ENCODE measurements at places on chromosomes 12 and 14.

DNA sequence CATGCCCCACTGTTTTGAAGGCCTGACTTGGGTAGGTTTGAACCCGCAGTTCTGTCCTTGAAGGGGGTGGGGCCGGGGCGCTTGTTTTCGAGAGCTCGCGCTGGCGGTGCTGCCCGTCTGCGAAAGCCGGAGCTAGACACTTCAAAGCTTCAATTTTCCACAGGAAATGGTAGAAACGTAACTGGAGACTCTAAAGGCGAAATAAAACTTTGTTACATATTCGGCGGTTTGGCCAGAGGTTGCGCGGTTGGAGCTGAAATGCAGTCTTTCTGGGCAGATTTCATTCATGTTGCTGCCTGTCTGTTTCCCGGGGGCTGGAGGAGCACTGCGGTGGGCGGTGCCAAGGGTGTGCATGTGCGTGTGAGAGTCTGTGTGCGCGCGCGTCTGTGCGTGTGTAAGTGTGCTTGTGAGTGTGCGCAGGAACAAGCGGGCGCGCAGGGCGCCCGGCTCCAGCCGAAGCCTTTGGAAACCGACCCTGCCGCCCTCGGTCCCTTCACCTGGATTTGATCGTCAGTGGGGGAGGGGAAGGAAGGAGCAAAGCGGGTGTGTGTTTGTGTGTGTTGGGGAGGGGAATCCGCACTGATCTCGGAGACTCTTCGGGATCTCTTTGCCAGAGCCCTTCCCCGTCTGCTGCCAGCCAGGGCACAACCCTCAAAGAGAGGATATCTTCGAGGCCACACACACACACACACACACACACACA lies 227.7 kb upstream of the CRY1 start:
- peak; percentile 61 for DNase-seq

GRCh38 chr12:106001837-106002218 lies 136.9 kb downstream of the NUAK1 start:
- no peak for DNase-seq

DNA sequence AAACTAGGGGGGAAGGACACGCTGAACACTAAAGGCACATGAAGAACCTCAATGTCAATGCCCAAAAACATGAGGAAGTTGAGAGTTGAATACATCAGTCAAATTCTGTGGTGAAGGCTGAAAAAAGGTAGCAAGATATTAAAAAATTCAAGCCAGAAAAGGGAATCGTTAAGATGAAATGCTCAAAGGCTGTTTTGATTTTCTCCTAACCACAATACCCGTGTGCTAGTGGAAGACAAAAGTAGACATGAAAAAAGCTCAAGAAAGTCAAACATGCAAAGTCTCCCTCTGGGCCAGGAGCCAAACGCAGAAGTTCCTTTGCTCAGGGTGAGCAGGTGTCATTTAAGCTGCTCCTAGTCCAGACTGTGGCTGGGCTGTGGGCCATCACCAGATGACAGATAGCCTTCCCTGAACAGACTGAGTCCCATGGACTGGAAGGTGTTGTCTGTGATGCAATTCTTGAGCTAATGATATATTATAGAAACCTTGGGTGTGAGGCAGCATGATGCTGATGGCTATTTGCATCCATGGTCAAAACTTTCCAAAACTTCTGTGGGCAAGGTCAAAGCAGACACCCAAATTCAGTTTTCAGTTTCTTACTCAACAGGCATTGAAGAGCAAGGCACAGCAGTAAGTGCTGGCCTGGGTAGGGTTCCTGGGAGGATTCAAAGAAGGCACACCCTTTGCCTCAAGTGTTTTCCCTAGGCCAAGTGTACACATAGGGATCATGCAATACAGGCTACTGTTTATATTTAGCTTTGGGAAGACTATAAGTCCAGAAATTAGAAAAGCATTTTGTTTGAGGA lies 81.6 kb downstream of the MYRFL start:
- no peak for DNase-seq

DNA sequence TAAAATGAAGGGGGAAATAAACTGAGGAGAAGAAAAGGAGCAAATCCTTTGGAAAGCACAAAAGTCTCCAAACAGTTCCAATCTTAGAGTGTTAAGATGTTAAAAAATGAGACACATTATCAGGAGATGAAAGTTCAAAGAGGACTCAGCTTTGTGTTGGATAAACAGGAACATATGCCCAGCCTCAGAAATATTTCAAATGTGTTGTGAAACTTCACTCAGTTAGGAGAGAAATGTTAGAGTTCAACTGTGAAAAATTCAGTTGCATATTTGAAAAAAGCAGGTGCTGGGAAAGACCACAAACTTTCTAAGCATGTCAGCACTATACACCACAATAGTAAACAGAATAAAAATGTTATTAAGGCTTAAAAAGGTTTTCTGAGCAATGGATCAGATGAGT lies 136.8 kb upstream of the PRKD1 start:
- DNase-seq: no peak

DNA sequence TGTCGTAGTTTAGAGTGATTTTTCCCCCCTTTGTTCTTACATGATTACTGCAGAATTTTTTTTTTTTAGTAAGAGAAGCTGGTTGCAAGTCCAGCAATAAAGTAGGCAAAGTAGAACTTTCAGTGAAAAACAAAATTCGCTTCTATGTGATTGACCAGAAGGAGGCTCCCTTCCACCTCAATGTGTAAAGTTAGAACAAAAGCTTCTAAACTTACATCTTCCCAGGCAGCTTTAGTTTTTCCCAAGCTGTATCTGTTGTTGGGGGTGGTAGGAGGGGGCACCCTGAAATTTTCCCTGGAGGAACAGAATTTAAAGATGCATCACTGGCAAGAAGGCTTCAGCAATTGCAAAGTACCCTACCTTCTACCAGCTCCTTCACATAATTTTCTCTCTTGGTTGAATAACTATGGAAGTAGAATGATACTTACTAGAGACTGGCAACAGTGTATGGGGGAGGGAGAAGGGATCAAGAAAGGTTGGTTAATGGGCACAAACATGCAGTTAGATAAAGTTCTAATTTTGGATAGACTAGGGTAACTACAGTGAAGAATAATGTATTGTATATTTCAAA lies 87.3 kb upstream of the E2F7 start:
- DNase-seq: no peak

DNA sequence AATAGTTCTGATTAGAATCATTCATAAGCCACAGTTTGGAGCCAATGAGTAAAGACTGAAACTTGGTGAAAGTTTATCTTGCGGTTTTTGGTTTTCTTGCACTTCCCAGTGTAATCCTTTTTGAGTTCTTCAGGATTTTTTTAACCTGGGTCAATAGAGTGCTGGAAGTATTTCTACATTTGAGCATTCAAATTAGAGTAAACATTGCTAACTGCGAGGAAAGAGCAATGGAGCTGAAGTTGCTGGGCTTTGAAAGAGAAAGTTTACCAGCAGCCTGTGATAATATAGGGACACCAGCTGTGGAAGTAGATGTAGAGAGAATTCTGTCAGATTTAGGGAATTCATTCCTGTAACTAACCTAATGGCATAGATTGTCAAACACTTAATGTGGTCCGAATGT lies 30.3 kb downstream of the ANO6 start:
- DNase-seq: no peak

GRCh38 chr14:91867316-91867988 lies at the start of gene TC2N:
TSS of gene TC2N (minus strand) at chr14:91867536. CDS start at chr14:91813769, 53,767 bp downstream.
- DNase-seq: peak; percentile 80

- DNase-seq: no peak
Measured at GRCh38 chr12:93198086-93198485, 179.6 kb upstream of the NUDT4 start.

DNA sequence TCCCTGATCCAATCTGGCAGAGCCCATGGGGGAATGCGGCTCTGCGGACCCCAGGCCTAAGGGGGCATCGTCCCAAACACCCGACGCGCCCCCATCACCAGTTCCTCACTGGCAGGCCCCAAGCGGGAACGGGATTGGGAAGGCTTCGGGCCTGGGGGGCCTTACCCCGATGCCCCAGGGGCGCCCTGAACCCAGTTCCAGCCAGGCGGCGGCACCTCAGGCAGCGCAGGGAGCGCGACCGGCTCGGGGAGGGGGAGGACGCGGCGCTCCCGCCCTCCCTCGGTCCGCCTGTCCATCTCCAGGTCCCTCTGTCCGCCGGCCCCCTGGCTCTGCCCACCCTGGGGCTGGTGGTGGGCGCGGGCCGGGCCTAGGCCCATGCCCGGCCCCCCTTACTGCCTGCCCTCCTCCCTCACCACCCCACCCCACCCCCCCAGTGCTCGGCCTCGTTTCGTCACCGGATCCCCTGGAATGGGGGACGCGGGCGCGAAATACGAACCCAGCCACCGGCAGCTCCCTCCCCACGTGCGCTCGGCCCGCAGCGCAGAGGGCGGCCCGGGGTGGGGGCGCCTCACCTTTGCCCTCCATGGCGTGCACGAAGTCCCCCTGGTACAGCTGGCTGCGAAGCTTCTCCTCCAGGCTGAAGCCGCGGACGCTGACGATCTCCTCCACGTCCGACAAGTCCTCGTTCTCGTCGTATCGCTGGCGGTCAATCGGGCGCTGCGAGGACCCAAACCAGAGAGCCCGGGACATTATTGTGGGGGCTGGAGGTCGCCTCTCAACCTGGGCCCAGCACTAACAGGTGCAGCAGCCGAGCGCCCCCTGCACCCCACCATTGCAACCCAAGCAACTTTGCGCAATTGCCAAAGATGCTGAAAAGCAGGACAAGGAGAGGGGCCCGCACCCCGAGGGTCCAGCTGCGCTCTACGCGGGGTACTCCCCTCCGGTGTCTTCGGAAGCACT lies 2.3 kb downstream of the KDM2B start:
- DNase-seq: peak; percentile 50

- DNase-seq: no peak
Measured at GRCh38 chr14:69624136-69624535, 12.7 kb downstream of the SUSD6 start.

DNA sequence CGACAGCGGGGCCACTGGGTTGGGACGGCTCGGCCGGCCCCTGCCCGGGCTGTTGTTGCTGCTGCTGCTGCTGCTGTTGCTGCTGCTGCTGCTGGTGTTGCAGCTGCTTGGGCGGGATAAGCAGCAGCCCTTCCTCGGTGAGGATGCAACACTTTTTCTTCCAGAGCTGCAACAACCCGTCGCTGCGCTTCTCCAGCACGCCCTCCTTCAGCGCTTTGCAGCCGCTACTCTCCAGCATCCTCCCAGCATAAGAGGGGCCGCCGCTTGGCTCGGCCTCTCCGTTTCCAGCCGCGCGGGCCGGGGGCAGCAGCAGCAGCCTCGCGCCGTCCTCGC lies 529 bp downstream of the PHLDA1 start:
- DNase-seq: no peak

- DNase-seq: no peak
Measured at GRCh38 chr14:78240567-78240966, 70.4 kb downstream of the NRXN3 start.

GRCh38 chr14:85534458-85535293 lies 4.7 kb downstream of the FLRT2 start:
- DNase-seq: no peak

- no peak for DNase-seq
Measured at GRCh38 chr12:116143909-116144308, 133.6 kb downstream of the MED13L start.

DNA sequence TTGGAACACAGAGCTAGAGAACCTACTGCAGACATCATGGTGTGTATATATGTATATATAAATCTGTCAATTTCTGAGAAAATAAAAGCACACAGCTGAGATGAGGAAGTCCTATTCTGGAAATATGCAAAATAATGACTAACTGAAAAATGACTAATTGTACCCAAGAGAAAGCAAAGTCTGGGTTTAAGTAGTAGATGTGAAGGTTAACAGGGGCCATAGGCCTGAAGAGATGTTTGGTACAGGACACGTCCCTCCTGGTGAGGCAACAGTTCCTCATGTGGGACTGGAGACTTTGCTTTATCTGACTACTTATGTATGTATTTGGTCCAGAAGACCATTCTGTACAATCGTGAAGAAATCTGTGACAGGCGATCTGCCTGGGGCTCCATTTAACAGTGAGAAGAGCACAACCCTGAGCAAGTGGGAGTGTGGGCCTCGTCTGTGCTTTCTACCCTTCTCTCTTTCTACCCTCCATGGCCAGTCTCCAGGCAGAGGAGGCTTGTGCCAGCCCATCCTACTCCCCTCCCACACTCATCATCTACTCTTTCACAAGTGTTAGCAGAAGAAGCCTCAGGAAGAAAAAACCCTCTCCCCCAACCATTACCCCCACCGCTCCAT lies 67.5 kb downstream of the SLC41A2 start:
- DNase-seq: no peak

DNA sequence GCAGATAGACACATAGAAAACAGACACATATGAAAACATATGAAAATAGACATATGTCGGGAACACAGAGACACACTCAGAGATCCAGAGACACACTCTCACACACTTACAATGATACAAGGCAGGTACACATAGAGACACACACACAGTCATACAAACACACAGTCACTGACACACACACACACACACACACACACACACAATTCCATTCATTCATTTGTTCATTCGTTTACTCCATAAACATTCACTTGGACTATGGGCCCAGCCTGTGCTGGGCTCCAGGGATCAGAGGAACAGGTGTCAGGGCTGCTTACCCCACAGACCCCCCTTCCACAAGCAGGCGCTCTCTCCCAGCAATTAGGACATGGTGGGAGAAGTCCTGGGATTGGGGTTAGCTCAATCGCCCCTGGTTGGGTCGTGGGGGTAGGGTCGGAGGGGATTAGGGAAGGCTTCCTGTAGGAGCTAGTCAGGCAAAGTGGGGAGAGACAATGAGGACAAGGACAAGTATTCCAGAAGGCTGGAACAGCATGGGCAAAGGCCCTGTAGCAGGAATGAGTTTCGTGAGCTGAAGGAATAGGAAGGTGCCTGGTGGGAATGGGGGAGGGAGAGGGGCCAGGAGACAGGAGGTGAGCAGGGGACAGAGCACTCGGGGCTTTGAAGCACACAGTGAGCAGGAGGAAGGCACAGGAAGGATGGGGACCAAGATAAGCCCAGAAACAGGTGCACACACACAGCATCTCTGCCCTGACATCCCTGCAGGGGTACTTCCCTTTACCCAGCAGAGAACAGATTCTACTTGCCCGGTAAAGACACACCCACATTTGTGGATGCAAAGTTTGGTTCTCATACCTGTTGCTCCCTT lies 6.5 kb downstream of the RASAL1 start:
- DNase-seq: no peak

DNA sequence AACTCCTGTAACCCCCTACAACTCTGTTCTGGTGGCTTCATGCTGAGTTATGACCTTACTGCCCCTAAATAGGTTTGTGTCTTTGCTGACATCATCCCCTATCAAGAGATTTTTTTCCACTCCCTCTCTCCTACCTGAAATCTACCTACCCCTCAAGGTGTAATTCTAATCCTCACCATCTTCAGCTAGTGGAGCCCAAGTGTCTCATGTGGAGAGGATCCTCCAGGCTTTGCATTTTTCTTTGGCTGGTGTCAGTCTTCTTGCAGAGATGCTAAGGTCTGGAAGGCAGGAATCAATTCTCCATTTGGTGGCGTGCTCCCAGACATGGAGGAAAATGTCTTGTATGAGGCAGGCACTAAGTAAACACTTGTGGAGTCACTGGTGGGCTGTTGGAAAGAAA lies 74.8 kb upstream of the PRMT8 start:
- DNase-seq: no peak

All from CD4-positive, alpha-beta T cell (primary cell).